ENCODE measurements at places on chromosomes 4 and X.

- DNase-seq: no peak
Observed at GRCh38 chrX:64395568-64395929, 297 bp upstream of the MTMR8 start.

DNA sequence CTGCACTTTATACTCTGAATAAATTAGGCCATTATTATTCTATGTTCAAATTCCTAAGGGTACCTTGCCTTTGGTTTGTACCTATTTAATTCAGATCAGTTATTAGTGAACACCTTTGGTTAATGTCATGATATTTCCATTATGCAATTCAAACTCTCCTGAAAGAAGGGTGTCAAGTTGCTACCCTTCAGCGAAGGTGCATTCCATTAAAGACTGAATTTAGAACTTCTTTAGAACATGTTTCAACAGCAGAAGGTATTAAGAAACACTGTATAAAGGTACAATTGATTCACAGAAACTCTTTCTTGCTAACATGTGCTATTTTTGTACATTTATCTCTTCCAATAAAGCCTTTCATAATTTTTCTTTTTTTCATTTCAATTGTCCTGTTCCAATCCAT is 1545.4 kb upstream of the PCDH10 start:
- DNase-seq: no peak

DNA sequence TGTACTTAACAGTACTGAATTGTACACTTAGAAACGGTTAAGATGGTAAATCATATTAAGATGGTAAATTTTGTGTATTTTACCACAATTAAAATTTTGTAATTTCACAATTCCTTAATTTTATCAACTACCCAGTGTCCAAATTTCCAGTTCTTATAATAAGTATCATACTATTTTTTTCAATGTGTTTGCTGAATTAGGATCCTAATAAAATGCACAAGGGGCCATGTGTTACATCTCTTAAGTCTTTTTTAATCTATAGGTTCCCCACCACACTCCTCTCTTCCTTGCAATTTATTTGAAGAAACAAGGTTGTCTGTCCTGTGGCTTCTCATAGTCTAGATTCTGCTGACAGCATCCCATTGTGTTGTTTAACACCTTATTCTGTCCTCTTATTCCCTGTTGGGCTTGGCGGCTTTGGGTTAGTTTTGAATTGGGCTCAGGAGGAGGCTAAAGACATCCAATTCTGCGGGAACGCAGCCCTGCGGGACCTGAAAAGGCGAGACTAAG is 533 bp upstream of the SYAP1 start:
- no peak for DNase-seq

DNA sequence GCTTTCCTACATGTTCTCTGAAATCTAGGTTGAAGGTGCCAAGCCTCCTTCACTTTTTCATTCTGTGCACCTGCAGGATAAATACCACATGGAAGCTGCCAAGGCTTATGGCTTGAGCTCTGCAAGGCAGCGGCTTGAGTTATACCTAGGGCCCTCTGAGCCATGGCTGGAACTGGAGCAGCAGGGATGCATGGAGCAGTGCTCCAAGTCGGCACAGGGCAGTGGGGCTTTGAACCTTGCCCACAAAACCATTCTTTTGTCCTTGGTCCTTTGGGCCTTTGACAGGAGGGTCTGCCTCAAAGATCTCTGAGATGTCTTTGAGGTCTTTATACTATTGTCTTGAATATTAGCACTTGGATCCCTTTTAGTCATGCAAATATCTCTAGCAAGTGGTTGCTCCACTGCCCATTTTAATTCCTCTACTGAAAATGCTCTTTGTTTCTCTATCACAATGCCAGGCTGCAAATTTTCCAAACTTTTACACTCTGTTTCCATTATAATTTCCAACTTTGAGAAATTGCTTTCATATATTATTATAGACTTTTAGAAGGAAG is 536.2 kb upstream of the KLHL4 start:
- no peak for DNase-seq

DNA sequence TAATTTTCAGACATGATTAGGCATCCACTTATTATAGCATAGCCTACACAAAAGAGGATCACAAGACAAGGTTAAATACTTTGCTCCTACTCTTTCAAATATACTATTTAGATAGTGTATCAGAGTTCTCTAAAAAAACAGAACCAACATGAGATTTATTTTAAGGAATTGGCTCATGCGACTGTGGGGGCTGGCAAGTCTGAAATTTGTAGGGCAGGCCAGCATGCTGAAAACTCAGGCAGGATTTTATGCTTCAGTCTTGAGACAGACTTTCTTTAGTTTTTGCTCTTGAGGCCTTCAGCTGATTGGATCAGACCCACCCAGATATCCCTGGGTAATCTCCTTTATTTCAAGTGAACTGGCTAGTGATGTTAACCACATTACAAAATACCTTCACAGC is 169.5 kb downstream of the MAML3 start:
- DNase-seq: no peak

Data from GM23248 (cell line).